Hematopoietic multipotent progenitor cell treated with erythropoietin and hydrocortisone succinate and interleukin-3 and kit ligand, for 15 days (in vitro differentiated cells): ENCODE measurements at places on chromosomes 1 and 21.

DNA sequence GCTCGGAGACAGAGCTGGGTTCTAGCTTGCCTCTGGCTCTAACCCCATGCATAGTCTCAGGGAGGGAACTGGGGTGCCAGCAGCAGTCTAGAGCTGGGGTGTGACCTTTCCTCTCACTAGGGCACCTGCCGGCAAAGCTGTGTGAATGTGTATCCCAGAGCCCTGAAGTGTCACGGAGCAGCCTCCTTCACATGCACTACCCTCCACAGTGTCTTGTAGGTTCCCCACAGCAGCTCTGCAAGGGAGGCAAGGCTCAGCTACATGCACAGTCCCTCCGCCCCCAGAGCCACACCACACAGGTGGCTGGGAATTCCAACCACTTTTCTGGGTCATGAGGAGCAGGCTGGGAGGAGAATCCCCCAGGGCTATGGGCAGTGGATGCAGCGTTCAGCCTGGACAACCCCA, 7.7 kb upstream of the HPCA start:
- no peak for DNase-seq

DNA sequence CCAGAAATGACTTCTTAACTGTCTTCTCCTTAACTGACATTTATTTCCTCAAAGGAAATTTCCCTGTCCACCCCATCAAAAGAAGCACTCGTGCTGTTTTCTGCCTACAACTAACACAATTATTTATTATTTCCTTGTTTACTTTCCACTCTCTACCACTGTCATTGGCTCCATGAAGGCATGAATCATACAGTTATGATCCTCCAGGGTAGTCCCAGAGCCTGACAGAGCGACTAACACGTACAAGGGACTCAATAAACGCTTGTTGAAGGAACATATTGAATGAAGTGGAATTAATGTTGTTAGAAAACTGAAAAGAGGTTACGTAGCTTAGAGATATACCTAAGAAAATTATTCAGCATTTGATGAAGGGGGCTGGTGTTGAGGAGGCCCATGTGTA, 20.9 kb downstream of the GREM2 start:
- DNase-seq: no peak

GRCh38 chr21:38869196-38869595, 63.5 kb downstream of the ETS2 start:
- no peak for DNase-seq

DNA sequence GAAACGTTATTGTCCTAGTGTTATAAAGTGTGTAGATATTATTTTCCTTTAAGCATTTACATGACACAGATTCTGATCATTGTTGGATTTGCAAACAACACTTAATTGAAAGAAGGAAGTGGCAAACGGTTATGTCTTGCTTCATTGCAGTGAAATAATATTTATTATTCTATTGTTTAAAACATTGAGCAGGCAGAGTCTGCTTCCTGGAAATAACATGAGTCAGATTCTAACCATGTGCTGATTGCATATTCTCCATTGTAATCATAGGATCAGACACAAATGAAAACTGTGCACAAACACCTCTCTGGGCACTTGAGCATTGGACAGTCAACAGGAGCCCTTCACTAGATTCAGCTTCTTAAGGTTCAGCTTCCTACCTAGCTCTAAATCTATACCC, 46.8 kb upstream of the USP25 start:
- DNase-seq: no peak

DNA sequence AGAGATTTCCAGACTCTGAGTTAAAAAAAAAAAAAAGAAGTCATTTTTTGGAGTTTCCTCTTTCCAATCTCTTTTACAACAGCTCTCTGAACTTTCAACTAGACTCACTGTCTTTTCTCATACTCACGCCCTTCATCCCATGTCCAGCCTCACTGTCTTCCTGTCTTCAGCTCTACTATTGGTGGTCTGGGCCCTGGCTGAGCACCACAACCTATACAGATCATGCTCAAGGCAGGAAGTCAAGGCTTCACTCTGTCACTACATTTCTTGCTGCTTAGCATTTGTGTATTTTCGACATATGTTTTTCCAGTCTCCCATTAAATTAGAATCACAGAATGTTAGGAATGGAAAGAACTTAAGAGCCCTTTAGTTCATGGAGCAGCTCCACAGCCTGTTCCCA, 106.4 kb upstream of the PPP2R5A start:
- no peak for DNase-seq

- no peak for DNase-seq
Measured at GRCh38 chr1:76110666-76111065, 36.1 kb downstream of the ST6GALNAC3 start.
